ENCODE measurements at places on chromosomes 5 and 9.

GRCh38 chr5:171050916-171051315, 189.1 kb downstream of the RANBP17 start:
- DNase-seq = no peak

GRCh38 chr5:74141053-74141452, 499.5 kb downstream of the ENC1 start:
- DNase-seq = no peak

DNA sequence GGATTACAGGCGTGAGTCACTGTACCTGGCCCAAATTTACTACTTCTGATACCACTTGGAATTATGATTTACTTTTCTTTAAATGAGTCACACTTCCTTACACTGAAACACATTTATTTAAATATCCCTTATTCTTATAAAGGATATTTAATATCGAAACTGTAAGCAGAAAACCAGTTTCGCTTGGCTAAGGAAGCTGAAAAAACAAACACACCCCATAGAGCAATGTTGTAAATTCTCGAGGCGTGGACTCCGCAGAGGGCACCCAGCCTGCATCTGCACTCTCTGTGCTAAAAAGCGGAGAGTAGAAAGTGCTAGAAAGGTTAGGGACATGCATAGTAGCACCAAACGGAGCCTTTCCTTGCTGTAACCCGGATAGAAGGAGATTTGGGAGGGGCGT, 86.5 kb downstream of the HMCN2 start:
- DNase-seq = no peak

DNA sequence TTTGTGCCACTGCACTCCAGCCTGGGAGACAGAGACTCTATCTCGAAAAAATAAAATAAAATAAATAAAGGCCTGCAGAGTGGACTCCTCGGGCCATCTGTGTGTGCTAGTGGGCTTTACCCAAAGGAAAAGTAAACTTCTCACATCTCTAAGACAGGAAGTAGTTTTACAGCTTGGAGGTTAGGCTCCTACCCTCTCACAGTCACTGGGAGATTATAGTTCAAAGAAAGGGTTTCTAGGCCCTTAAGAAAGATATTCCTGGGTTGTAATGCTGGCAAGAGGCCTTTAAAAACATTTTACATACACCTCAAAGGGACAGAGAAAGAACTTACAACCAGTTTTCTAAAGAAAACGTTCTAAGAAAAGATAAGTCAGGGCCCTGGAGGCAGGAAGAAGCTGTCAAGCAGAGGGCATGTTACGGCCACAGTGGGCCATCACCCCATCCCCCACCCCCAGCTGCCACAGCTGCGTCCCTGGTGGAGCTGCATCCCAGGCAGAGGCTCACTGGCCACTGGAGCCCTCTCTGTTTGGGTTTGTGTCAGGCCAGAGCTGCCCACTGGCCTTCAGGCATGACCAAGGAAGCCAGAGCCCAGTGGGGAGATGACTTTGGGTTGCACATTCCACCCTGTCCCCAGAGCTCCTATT, 78.1 kb upstream of the CDK20 start:
- no peak for DNase-seq

DNA sequence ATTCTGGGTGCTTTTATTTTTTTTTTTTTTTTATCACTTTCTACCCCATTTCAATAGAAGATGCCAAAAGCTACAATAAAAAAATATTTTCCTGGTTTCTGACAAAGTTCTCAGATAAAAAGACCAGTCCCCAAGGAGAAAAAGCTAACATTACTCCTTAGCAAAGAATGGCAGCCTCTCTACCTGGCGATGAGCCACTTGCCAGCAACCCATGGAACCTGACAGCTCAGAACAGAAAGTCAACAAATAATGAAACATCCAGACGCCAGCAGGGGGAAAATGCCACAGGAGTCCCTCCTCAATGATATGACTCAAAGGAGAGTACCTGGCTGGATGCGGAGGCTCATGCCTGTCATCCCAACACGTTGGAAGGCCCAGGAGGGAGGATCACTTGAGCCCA, 123.2 kb downstream of the MYO10 start:
- DNase-seq = no peak

GRCh38 chr9:110148384-110148783, 59.6 kb downstream of the C9orf152 start:
- DNase-seq = no peak

DNA sequence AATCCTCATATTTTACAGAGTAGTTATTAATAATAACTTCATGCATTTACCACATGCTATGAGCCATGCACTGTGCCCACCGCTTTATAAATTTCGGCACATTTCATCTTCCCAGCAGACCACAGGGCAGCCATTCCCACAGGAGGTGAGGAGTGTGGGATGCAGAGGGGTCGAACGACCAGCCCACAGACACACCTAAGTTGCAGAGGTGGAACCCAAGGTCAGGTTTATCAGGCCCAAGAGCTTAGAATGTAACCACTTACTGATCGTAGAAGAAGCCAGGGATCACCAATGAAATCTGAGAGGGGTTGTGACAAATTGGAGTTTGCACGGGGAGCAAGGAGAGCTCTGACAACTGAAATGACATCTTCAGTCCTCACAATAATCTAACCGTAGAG, 303.0 kb upstream of the MSX2 start:
- DNase-seq = no peak

DNA sequence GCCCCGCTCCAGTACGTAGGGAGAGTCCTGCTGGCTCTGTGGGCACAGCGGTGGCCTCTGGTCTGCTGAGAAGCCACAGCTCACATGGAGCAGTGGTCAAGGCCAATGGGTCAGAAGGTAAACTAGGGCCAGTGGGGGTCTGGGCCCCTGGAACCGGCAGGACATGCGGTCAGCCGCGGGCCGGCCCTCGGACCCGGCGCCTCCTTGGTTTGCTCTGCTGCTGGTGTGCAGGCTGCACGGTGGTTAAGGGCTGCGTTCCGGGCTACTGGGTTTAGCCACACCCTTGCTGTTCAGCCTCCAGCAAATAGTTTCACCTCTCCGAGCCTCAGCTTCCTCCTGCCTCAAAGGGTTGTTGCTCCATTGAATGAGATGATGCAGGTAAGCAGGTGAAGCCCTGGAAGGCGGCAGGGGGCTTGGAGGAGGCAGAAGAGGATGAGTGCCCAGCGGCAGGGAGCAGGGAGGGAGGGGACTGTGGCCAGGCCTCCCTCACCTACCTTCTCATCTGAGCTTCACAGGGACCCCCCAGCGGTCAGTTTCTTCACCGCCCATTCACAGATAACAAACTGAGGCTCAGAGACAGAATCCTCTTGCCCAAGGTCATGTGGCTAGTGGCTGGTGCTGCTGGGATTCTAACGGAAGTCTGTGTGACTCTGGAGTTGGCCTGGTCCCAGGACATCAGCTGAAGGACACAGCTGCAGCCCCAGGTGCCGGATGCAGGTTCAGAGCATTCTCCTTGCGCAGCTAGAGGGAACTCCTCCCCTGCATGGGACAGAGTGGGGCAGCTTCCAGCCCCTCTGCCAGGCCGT, 3.7 kb upstream of the COL5A1 start:
- no peak for DNase-seq

DNA sequence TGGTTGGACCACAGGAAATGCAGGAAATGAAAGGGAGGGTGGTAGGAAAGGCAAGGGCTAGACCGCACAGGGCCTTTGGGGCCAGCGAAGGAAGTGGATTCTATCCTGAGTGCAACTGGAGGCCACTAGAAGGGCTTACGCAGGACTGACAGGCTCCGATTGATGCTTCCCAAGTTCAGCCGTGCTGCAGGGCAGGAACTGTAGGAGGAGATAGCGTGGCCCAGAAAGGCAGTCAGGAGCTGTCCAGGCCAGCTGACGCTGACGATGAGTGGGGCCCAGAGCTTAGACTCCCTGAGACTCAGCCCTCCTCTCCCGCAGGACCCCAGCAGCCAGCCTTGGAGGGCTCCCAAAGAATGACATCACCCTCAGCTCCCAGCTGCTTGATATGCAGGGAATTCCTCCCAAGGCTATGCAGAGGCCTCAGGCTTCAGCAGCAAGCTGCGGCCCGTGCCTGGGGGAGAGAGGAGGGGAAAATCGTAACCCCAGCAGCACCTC, 48.8 kb downstream of the KCNIP1 start:
- no peak for DNase-seq

- no peak for DNase-seq
Measured at GRCh38 chr9:35771943-35772342, 17.9 kb upstream of the MSMP start.

Data from activated T-cell treated with anti-CD3 and anti-CD28 coated beads for 4 hours (primary cell).